Lower leg skin (tissue), 4 donors: ENCODE measurements at places on chromosomes 7 and 10. TPM values are rescaled to one million over a fixed set of nuclear protein-coding genes. Genes with fewer than 3 reads are reported as not detected.

DNA sequence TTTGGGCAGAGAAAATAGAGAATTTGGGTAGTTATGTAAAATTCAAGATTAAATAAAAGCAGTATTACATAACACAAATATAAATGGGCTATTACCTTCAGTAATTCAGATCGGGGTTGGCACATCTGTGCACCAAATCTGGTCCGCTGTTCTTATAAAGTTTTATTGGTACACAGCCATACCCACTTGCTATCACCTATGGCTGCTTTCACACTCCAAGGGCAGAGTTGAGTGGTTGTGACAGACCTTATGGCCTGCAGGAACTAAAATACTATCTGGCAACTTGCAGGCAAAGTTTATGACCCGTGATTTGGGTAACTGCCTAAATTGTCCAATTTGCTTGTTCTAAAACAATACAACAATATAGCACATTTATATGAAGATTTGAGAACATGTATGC is 249.3 kb downstream of the DIP2C start:
- no peak for DNase-seq

SEMA3C gene
- 53.0 TPM for total RNA-seq

DNA sequence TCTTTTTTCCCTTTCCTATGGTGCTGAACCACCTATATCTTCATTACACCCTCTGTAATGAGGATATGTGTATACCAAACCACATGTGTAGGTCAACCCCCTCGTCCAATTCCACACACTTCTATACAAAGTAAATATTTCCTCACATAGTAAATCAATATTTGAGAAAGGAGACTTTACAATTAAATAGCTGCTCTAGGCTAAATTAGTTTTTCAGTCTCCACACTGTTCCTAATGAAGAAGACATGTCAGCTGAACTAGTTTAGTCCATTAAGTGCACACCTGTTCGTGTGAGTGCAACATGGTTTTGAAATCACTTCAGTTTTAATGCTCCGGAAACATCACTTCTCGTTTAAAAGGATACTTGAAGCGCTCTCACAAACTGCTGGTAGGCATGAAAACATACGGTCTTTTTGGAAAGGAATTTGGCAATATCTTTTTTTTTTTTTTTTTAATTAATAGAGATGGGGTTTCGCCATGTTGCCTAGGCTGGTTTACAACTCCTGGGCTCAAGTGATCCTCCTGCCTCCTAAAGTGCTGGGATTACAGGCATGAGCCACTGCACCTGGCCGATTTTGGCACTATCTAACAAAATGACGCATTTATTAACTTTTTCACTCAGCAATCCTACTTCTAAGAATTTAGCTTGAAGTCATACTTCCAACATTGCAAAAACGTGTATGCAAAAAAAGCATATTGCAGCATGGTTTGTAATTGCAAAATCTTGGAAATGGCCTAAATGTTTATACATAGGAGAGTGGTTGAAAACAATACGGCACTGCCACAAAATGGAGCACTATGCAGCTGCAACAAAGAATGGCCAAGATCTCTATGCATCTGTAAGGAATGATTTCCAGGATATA is 2.1 kb upstream of the XRCC2 start:
- DNase-seq = no peak

GRCh38 chr10:112832361-112832878 is 117.6 kb upstream of the TCF7L2 start:
- no peak for DNase-seq

GRCh38 chr10:56318816-56319215 is 42.2 kb downstream of the ZWINT start:
- DNase-seq = no peak

DNA sequence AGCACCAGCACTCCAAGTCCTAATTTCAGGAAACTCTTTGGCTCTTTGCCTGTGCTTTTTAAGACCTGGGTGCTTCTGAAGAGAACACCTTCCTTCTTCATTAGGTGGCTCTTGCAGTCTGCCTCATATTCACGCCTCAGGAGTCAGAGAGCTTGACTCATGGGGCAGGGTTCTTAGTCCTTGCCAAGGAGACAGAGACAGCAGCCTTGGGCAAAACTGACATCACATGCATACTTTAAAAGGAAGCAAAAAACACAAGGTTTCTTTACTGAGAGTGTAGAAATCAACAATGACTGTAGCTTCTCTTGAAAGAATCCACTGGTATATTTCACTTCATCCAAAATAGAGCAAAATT is 780.6 kb downstream of the INHBA start:
- no peak for DNase-seq

DNA sequence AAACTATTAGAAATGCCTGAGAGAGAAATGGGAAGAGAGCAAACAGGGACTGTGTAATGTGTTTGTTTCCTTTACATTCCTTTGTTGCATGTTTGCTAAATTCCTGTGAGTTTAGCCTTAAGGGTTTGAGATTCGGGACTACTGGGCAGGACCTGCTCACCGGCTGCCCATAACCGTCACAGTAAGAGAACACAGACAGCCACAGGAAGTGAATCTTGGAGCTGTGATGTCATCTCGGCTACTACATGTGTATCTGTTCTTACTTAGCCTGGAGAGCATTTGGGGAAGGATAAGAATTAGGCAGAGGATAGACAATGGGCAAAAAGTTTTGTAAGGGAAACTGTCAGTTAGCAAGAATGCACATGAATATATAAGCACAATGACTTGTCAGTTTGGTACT is 485.1 kb upstream of the KLF6 start:
- no peak for DNase-seq

- DNase-seq = no peak
Measured at GRCh38 chr7:70761711-70762328, 370.1 kb upstream of the GALNT17 start.

MCMBP gene
- total RNA-seq = 54.2 TPM
